ENCODE measurements at places on chromosomes 7 and 10.

DNA sequence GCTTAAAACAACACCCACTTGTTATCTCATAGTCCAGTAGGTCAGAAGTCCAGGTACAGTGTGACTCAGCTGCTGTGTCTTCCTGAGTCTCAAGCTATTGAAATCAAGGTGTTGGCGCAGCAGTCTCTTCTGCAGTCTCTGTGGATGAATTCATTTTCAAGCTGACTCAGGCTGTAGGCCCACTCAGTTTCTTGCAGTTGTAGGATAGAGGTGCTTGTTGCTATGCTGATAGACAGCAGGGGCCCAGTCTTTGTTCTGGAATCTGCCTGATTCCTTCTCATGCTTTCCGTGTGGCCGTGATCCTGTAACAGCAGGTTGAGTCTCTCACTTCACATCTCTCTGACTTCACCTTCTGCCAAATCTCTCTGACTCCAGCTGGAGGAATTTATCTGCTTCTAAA lies 400.4 kb upstream of the POM121L12 start:
- DNase-seq: no peak

DNA sequence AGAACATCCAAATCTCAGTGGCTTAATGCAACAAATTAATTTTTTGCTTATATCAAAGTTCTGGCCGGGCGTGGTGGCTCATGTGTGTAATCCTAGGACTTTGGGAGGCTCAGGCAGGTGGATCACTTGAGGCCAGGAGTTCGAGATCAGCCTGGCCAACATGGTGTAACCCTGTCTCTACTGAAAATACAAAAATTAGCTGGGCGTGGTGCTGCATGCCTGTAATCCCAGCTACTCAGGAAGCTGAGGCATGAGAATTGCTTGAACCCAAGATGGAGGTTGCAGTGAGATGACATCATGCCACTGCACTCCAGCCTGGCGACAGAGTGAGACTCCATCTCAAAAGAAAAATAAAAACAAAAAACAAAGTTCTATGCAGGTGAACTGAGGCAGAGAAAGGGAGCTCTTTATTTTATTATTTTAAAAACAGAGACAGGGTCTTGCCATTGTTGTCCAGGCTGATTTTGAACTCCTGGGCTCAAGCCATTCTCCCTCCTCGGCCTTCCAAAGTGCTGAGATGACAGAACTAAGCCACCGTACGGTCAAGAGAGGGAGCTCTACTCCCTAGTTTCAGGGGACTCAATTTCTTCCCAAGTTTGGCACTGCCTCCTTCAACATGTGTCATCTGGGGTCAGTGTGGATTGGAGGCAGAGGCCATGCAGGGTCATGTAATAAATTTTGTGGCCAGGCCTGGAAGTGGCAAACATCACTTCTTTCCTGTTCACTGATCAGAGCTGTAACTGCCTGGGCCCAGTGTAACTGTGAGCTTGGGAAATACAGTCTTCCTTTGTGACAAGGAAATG lies 2.4 kb downstream of the ADCK2 start:
- no peak for DNase-seq

DNA sequence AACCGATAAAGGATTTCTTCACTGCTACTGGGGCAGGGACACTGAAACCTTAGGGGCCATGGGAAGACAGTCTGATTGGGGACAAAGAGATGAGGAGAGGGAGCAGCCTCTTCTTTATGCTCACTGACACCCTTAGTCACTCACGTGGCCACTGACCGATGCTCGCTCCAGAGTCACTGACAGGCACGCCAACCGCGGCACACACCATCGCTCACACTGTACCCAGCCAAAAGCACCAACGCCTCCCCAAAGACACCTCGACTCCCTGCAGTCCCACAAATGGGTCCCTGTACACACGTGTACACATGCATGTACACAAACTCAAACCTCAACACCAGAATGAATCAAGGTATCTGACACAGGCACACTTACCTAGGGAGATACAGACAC lies 35.3 kb upstream of the SLF2 start:
- no peak for DNase-seq

- no peak for DNase-seq
Measured at GRCh38 chr10:12193193-12193592, 2.5 kb downstream of the NUDT5 start.

DNA sequence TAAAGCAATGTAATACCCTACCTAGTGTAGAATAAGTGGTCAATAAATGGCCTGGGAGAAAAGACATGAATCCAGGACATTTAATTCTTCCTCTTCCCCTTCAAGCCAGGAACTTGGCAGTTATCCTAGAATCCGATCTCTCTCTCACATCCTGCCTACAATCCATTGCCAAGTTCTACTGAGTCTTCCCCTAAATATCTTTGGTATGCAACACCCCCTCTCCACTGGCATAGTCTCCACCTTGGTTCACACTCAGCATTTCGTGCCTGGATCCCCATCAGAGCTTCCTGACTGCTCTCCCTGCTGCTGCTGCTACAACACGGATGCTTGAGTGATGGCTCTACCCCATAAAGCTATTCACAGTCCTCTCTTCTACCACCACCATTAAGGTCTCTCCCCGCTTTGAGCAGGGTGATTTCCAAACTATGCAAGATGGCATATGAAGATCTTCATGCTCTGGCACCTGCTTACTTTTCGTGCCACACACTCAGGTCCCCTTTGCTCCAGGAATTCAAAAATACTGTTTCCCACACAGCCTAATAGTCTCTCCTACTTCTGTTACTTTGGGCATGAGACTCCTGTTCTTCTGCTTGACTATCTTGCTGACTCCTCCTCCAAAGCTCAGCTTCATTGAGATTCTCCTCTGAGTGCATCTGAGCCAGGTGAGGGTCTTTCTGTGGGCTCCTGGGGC lies 4.8 kb downstream of the ANK3 start:
- DNase-seq: no peak

- no peak for DNase-seq
Measured at GRCh38 chr7:18565337-18565736, 69.8 kb downstream of the HDAC9 start.

- no peak for DNase-seq
Measured at GRCh38 chr10:57119684-57120083, 758.6 kb upstream of the ZWINT start.

- no peak for DNase-seq
Measured at GRCh38 chr7:229184-229964, 37.0 kb downstream of the FAM20C start.

DNA sequence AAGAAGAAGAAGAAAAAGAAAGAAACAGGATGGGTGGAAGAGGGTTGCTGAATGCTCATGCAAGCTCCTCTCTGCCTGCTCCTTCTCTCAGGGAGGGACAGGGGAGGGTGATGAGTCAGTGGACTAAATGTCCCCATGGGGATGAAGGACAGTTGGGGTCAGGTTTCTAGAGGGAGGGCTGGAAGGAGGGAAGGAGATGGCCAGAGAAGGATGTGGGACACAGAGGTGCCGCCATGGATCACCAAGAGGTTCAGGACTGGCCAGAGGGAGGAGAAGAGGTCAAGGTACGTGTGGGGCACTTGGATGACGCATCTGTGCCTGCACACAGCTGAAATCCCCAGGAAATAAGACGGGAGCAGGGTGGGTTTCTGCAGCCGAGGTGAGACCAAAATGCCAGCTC lies 88.9 kb upstream of the GTF2I start:
- no peak for DNase-seq

DNA sequence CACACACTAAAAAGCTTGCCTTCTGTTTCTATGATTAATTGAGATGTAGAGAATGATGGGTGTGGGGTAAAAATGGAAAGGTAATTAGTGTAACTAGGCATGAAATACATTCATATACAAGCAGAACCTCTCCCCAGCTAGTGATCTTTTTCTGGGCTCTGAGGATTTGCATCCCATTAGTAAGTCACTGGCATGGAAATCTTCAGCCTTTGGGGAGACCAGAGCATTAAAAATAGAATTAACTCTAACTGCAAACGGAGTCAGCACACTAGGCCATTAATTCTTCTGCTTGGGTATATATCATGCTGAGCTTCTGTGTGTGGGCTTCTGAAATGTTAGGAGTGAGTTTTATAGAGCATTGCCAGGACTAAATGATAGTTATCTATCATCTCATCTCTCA lies 128.9 kb downstream of the HDAC9 start:
- DNase-seq: no peak

GRCh38 chr10:31819391-31819820 lies 109.2 kb downstream of the ARHGAP12 start:
- no peak for DNase-seq

DNA sequence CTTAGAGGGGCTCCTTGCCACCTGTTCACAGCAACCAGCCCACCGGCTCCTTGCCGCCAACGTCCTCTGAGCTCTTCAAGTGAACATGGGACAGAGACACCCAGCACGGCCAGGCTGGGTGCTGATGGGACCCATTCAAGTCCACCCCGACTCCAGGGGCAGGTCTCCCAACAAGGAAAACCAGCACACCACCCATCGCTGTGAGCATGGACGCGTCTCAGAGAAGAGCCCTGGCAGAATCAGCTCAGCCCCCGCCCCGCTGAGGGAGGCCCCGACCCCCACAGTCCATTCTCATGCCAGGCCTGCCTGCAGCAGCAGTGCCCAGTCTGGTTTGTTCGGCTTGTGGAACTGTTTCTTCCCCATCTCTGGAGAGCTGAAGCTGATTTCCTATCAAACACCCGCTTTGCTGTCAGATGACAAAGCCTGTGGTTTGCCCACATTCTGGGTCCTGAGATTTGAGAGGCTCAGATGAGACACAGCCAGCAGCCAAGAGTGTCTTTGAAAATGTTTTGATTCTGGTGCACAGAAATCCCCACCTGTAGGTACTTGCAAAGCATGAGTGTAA lies 216.6 kb downstream of the ZMYND11 start:
- peak; percentile 13 for DNase-seq

- no peak for DNase-seq
Measured at GRCh38 chr10:80489371-80490112, 35.4 kb downstream of the TSPAN14 start.

- no peak for DNase-seq
Measured at GRCh38 chr10:22539579-22540298, 174.6 kb downstream of the PIP4K2A start.

GRCh38 chr7:7182156-7183060 lies at the start of gene C1GALT1:
TSS of gene C1GALT1 (plus strand) at chr7:7182544. CDS start at chr7:7234320, 51,776 bp downstream.
- peak; percentile 95 for DNase-seq

DNA sequence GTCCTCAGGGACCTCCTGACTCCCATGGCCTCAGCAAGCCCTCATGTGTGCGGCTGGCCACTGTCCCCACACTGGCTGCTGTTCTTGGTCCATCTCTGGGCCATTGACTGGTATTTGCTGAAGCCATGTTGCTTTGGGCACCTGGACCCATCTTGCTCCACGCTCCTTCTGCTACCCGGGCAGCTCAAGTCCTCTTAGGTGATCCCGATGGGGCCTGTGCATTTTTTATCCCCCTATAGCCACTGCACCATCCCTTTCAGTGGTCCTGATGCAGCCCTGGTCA lies 16.7 kb downstream of the RAMP3 start:
- no peak for DNase-seq

DNA sequence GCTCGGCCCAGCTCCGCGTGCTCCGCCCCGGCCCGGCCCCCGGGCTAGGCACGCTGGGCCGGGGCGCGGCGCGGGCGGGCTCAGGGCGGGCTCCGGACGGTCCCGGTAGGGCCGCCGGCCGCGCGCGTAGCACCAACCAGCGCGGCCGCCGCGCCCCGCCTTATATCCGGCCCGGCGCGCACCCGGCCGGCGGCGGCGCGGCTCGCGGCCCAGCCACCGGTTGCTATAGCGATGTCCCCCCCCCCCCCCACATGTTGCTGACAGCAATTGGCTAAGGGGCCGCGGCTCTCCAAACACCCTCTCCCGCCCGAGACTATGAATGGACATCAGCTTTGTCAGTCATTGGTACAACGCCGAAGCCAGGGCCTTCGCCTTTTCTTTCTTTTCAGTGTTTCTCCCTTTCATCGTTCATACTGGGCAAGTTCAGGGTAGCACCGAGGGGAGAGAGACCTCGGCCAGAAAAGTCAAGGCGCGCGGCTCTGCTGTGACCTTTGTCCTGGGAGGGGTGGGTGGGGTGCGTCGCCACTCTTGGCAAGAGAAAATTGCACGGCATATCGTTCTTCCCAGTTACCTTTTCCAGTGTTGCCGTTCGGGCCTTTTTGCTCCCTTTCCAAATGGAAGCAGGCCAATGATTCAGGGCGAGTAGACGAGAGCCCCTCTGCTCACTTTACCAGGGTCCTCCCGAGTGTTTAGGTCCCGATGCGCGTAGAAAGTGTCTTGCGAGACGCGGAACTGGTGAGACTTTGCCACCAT lies 354.2 kb downstream of the DNAJB6 start:
- no peak for DNase-seq

DNA sequence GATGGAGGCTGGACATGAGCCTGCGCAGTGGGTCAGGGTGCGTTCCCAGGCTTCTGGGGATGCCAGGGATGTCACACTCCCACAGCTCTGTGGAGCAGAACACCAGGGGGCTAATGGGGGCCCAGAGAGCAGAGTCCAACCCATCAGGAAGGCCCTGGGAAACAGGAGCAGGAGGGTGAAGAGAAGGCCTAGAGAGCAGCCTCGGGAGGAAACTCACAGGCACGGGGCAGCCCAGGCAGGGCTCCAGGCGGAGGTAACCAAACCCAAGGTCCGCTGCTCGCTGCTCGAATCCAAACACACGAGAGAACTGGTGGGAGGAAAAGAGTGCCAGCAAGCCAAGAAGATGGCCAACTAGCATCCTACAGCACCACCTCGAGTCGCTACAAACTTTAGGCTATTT lies 130.7 kb upstream of the LANCL2 start:
- DNase-seq: no peak

DNA sequence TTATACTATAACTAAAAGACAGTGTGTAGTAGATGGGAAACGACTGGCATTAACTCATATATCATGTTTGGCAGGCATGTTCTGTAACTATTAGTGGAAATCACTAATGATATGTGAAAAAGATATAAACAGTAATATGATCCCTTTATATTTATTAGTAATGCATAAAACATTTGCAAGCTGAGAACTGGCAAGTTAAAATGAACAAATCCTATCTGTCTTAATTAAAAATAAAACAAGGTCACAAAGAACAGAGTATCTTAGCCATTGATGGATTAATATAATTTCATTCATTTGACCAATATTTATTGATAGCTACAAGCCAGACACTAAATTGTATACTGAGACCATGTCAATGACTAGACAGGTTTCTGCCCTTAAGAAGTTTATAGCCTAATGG lies 154.5 kb downstream of the CRPPA start:
- DNase-seq: no peak

DNA sequence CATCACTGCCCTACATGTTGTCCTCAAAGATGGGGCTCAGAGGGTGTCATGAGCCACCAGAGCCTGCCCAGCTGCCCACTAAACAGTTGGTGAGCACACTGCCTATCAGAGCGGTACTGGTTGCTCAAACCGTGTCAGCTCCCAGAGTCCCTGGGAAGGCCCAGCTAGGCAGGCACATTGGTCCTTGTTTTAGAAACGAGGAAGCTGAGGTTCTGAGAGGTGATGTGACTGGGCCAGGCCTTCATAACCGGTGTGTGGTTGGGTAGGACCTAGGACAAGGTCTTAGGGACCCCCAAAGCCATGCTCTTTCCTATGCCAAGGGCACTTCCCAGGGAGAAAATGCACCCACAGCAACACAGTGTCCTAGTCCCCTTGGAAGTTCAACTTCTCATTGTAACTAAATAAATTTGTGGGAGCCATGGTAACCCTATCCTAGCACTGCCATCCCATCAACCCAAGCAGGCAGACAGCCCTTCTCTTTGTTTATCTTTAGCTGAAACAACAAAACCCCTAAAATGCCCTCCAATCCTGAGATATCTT lies 174.7 kb upstream of the PDE1C start:
- no peak for DNase-seq
